ENCODE measurements at places on chromosomes 5 and 9. TPM values are rescaled to one million over a fixed set of nuclear protein-coding genes. Genes with fewer than 3 reads are reported as not detected.

DNA sequence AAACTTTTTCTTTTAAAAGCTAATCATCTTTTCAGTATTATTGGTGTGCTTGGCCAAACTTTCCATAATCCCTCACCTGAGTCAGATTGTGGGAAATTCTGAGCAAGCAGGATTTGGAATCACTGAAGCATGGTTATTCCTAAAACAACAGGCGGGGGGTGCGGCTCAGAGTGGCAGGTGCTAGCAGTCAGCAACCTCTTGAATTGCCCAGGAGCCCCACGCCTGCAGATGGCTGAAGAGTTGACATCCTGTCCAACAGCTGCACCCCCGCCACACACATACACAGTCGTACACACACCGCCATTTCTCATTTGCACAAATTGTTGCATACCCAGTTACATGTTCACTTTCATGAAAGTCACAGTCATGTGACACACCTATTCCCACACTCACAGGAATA is 96.6 kb downstream of the LHX2 start:
- peak; percentile 61 for DNase-seq

- DNase-seq, result no peak
Observed at GRCh38 chr5:137329586-137330296, 169.4 kb downstream of the SPOCK1 start.

Gene PIP5K1B
- total RNA-seq, result 0.36 TPM

- DNase-seq, result no peak
Observed at GRCh38 chr5:51202161-51202560, 181.1 kb upstream of the ISL1 start.

Gene C5orf34
- total RNA-seq, result 23.5 TPM

- no peak for DNase-seq
Observed at GRCh38 chr9:134985451-134985850, 67.7 kb upstream of the FCN1 start.
